Stimulated activated CD8-positive, alpha-beta memory T cell treated with anti-CD3 and anti-CD28 coated beads, Interleukin-15, amount 100 ng/mL, for 48 hours (primary cell): ENCODE measurements at places on chromosomes 1 and 21.

DNA sequence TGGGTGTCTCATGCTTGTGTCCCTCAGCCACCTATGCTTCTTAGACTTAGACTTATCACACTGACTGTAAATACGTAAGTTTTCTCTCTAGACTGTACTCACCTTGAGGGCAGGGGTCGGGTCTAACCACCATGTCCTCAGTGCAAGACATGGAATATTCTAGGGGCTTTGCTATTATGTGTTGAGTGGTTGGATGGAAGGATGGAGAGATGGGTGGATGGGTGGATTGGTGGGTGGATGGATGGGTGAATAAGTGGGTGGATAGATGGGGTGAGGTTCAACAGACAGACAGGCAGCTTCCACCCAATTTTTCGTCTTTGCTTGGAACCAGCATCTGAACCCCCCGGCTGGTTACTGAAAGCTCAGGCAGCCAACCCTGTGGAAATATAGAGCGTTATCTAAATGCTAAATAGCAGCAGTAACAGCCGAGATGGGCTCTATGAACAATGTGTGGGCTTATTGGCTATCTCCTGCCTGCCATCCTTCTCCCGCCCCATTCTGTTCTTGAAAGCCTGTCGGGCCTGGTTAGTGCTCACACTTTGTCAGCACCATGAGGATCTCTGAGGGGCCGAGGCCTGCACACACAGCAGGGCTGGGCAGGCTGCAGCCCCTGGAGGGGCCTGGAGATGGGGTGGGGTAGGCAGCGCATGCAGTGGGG lies 130.7 kb downstream of the ACTL8 start:
- DNase-seq, result no peak

DNA sequence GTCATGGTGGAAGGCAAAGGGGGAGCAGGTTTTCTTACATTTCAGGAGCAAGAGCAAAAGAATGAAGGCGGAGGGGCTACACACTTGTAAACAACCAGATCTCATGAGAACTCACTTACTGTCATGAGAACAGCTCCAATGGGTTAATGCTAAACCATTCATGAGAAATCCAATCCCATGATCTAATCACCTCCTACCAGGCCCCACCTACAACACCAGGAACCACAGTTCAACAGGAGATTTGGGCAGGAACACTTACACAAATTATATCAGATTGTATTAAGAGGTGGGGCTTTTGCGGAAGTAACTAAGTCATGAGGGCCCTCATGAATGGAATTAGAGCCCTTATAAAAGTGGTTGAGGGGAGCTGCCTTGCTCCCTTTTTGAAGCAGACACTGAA lies 48.9 kb upstream of the SAMSN1 start:
- no peak for DNase-seq

- DNase-seq, result no peak
These were observed 810.2 kb upstream of the ADAMTS5 start for GRCh38 chr21:27776925-27777553.

- no peak for DNase-seq
These were observed 58.4 kb upstream of the PARP1 start for GRCh38 chr1:226466296-226466695.

DNA sequence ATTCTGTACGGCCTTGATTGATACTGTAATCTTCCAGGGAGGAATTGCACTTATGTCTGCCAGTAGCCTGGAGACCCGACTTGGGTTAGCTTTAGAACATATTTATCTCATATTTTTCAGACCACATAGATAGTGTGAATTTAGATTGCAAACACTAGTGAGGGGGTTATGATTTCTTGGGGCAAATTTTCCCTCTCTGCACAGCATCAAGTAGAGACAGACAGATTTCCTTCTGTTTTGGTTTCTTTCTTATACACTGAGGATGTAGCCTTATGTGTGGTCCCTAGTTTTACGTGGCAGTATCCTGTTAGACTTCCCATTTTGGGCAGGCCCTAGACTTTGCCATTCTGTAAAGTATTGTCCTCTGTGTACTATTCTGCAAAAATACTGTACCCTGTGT lies 29.0 kb downstream of the SOAT1 start:
- no peak for DNase-seq

DNA sequence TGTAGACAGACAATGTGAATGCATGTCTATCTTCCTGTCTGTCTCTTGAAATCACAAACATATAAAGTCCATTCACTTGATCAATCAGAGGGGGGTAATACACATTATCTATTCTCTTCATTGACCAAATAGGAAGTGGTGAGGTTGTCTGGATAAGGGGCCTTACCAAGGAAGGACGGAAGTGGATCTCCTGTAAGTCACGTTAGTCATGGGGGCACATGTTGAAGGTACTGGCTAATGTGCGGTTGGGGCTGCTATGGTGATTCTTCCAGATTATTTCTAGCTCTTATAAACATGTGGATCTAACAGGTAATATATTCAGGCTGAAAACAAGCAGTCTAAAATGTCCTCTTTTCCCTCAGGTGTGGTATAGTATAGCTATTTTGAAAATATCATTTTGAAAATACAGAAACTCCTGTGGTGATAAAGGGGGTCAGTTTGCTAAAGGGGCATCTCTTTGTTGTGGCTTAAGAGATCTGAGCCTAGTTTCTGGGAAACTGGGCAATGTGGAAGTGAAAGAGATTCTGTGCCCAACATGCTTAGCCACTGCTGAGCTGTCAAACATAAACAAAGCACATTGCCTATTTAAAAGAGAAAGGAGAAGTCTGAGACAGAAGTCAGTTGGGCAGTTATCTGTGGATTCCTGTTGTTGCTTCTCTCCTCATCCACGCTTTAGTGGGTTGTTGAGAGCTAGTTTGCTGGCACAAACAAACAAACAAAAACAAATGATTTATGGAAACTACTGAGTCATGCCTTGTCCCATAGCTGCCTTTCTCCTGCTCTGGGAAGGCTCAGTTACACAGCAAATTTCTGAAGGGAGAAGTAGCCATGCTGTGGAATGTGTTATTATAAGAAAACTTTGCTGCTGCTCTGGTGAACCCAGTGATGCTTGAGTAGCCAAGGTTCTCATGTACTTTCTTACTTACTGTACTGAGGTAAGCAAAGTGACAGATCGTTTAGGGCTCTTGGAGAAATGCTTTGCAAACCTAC lies 166.9 kb downstream of the HLX start:
- no peak for DNase-seq

DNA sequence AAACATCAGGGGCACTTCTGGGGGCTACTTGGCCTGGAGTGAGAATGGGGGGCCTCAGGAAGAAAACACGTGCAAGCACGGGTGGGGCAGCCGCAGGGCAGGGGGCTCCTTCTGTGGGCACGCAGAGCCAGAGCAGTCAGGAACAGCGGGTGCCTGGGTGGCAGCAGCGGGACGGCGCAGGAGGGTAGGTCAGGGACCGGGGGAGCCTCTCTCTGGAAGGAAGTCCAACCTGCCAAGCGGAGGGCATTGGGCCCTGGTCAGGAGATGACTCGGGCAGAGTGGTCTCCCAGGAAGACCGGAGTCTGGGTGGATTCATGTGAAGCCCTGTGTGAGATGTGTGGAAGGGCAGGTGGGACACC lies 27.1 kb downstream of the CTNNBIP1 start:
- DNase-seq, result no peak

DNA sequence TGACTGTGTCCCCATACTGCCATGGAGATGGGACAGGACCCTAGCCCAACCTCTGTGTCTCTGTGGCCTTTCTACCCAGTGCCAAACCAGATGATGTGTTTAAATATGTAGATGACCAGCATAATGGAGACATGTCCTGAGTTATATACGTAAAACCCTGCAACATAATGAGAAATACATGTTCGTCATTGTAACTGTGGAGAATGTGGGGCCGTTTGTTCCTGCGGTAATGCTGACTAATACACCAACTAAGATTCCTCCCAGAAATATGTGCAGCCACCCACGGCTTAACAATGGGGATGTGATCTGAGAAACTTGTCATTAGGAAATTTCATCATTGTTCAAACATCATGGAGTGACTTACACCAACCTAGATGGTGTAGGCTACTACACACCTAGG lies 71.7 kb upstream of the SIM2 start:
- DNase-seq, result no peak

- DNase-seq, result no peak
These were observed 15.8 kb upstream of the ZNF678 start for GRCh38 chr1:227547310-227548118.

GRCh38 chr1:175152006-175152652 lies 40.4 kb downstream of the KIAA0040 start:
- peak; percentile 29 for DNase-seq

- DNase-seq, result no peak
These were observed 22.0 kb downstream of the KIAA0319L start for GRCh38 chr1:35535243-35535642.

DNA sequence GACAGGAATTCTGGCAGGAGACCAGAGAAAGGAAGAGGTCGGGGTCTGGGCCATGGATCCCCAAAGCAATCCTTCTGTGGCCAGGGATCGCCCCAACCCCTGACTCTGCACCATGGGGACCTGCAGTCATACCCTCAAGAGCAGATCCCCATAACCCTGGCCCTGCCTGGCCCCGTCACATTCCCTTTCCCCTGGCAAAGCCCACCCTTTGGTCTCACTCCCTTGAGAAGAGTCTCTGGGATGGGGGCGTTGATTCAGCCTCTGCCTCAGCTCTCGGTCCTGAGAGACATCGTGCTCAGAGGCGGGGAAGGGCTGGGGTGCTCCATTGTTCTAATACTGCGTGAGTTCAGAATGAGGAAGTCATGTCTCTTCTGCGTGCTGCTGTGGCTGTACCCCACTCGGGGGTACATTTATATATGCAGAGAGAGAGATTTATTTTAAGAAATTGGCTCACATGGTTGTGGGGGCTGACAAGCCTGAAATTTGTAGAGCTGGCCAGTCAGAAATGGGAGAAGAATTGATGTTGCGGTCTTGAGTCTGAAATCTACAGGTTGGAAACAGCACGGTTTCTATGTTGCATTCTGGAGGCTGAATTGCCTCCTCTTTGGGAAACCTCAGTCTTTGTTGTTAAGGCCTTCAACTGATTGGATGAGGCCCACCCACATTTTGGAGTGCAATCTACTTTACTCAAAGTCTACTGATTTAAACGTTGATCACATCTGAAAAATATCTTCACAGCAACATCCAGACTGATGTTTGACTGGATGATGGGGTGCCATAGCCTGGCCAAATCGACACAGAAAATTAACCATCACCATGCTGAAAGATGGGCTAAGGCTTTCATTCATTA lies 4.2 kb upstream of the PADI2 start:
- DNase-seq, result no peak

GRCh38 chr1:241007668-241008067 lies 349.3 kb downstream of the RGS7 start:
- no peak for DNase-seq

DNA sequence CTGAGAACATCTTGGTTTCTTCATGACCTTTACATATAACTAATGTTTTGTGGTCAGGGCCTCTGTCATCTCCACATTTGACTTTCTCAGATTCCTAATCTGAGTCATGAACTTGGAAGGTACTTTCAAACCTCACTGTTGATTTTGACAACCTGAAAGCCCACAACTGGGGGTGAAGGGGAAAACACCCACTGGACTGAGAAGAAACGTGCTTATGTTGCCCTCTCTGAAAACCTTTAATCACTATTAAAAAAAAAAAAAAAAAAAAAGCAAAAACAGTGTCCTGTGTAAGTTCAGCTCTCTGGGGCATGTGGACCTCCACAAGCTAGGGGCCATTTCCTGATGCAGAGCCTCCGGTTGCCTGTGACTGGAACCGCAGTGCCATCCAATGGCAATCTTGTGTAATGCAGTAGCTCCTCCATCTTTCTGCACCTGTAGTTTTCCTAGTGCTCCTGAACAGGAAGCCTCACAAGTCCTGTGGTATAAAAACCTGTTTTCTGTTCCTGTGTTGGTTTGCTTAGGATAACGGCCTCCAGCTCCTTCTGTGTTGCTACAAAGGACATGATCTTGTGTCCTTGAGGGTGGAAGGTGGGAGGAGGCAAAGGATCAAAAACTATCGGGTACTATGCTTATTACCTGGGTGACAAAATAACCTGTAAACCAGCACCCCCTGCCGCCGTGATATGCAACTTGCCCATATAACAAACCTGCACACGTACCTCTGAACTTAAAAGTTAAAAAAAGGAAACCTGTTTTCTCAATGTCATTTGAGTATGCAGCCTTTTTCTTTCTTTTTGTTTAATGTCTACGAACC lies 124.5 kb downstream of the ZNF648 start:
- peak; percentile 7 for DNase-seq

DNA sequence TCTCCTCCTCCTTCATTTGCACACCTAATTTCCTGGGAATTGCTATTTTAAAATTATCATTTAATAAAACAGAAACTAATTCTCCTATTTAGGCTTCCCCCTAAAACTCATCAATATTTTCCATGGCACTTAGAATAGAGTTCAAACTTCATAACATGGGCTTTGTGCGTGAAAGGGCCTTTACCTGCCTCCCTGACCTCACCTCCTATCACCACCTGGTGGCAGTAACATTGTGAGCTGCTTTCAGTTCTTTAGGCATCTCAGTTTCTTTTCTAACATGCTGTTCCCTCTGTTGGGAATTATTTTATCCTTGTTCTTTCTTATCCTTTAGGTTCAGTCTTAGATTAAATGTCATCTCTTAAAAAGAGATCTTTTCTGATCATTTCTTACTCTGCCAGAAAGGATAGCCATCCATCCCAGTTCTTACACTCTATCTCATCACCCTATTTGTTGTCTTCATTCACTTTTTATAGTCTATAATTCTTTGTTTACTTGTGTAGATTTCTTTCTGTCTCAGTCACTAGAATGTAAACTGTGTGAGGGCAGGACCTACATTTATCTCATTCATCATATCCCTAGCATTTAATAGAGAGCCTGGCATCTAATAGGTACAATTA lies 133.8 kb upstream of the KIAA1614 start:
- no peak for DNase-seq

GRCh38 chr1:151024540-151025146 lies 11.7 kb upstream of the BNIPL start:
- DNase-seq, result peak; percentile 67

DNA sequence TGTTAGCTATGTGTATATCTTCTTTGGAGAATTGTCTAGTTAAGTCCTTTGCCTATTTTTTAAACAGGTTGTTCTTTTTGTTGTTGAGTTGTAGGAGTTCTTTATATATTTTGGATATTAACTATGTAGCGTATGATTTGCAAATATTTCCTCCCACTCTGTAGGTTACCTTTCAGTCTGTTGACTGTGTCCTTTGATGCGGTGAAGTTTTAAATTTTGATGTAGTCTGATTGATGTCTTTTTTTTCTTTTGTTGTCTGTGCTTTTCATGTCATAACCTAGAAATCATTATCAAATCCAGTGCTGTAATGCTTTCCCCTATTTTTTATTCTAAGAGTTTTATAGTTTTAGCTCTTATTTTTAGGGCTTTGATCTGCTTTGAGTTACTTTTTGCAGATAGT lies 8.7 kb upstream of the KISS1 start:
- no peak for DNase-seq

- DNase-seq, result no peak
These were observed 176.7 kb downstream of the OLFM3 start for GRCh38 chr1:101820071-101820470.

DNA sequence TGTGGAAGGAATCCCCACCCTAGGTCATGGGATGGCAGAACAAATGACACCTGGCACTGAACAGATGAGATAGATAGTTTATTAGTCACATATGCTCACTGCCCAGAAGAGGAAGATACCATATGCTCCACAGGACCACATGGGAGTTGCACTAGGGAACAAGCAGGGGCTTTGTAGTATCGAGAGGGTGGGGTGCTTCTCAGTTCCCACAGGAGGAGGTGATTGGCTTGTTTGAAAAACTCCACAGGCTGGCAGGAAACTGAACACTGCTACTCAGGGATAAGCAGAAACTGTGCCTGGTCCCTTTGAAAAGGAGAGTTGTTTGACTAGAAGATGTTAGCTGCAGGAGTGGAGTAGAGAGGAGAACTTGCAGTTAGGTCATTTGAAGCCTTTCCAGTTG lies 31.9 kb upstream of the RXRG start:
- no peak for DNase-seq

- DNase-seq, result no peak
These were observed 167.3 kb downstream of the PBX1 start for GRCh38 chr1:164726235-164726634.
